Airway epithelial cell (primary cell): ENCODE measurements at places on chromosomes 2 and 18. TPM values are rescaled to one million over a fixed set of nuclear protein-coding genes. Genes with fewer than 3 reads are reported as not detected.

The KCNJ3 gene
- not detected in 2 replicates for total RNA-seq

The BOLL gene
- not detected in 2 replicates for total RNA-seq

The NEU4 gene
- total RNA-seq = not detected in 2 replicates

The HRH4 gene
- total RNA-seq = 0.07 TPM in 1 of 2 replicates, not detected in the other

The SCYGR3 gene
- total RNA-seq = not detected in 2 replicates

The CAPN13 gene
- total RNA-seq = 0.21 and 0.88 TPM in 2 replicates

The SCTR gene
- total RNA-seq = not detected in 2 replicates

The TLX2 gene
- total RNA-seq = not detected in 2 replicates

The CDH19 gene
- 0.14 TPM in 1 of 2 replicates, not detected in the other for total RNA-seq

The XIRP2 gene
- not detected in 2 replicates for total RNA-seq

The GREB1L gene
- 1.5 and 1.7 TPM in 2 replicates for total RNA-seq

The NAT8 gene
- not detected in 2 replicates for total RNA-seq

The AQP12B gene
- not detected in 2 replicates for total RNA-seq

The REEP1 gene
- total RNA-seq = 0.14 TPM in 1 of 2 replicates, not detected in the other

The POTEI gene
- total RNA-seq = not detected in 2 replicates

The MC2R gene
- not detected in 2 replicates for total RNA-seq

The TFCP2L1 gene
- 9.3 and 12.9 TPM in 2 replicates for total RNA-seq

The SMC6 gene
- total RNA-seq = 15.3 and 23.7 TPM in 2 replicates

The MAP2 gene
- total RNA-seq = 5.6 and 9.9 TPM in 2 replicates

The LRRC30 gene
- not detected in 2 replicates for total RNA-seq

The TCF23 gene
- not detected in 2 replicates for total RNA-seq

The TEX44 gene
- total RNA-seq = not detected in 2 replicates

The FIGN gene
- total RNA-seq = 1.2 and 1.3 TPM in 2 replicates

The CACNB4 gene
- 0.21 and 0.33 TPM in 2 replicates for total RNA-seq
